ENCODE measurements at places on chromosomes 6 and 20. TPM values are rescaled to one million over a fixed set of nuclear protein-coding genes. Genes with fewer than 3 reads are reported as not detected.

The LST1 gene
- total RNA-seq, result 1.7 TPM

The TGM3 gene
- total RNA-seq, result not detected

The TOMM34 gene
- total RNA-seq, result 41.3 TPM

- no peak for DNase-seq
- no peak overlapping the region for H3K27ac ChIP-seq
- H3K36me3 ChIP-seq, result no peaks in the 10 kb centered on the region
- no peaks in the 10 kb centered on the region for H3K4me1 ChIP-seq
- H3K27me3 ChIP-seq, result peaks cover 15% of the 10 kb centered on the region
Measured at GRCh38 chr6:111220383-111221031, 133.2 kb downstream of the SLC16A10 start.

DNA sequence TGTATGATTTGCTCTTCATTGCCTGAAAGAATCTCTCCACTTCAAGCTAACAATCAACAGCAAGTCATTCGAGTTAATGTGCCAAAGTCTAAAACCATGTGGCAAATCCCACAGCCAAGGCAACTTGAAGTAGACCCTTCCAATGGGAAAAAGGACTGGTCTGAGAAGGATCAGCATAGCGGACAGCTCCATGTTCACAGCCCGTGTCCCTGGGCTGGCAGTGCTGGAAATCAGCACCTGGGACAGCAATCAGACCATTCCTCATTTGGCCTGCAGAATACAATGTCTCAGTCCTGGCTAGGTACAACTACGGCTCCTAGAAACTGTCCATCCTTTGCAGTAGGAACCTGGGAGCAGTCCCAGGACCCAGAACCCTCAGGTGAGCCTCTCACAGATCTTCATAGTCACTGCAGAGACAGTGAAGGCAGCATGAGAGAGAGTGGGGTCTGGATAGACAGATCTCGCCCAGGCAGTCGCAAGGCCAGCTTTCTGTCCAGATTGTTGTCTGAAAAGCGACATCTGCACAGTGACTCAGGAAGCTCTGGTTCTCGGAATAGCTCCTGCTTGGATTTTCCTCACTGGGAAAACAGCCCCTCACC is 1.1 kb downstream of the GJA10 start:
- 0 out of 2 replicates have a peak, but pooled peaks cover 4% of the 10 kb centered on the region for H3K4me1 ChIP-seq
- no peak overlapping the region for H3K27ac ChIP-seq
- peaks cover 14% of the 10 kb centered on the region for H3K27me3 ChIP-seq
- H3K4me3 ChIP-seq, result no peak overlapping the region

DNA sequence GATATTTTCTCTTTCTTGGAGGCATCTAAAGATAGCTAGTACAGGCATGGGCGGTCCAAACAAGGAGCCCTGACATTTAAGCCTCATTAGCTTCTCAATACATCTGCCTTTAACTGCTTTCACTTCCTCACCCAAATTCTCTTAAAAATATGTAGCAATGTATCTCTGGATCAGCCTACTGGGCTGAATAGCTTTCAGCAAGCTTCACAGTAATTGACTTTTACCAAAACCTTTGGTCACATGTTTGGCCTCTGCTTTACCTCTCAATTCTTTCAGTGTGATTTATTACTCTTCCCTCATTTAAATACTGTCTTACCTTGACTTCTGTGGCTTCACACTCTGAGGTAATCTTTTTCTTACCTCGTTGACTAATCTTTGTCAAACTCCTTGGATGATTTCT is 1618.1 kb downstream of the GRIK2 start:
- no peaks in the 10 kb centered on the region for H3K27me3 ChIP-seq
- no peak overlapping the region for H3K27ac ChIP-seq
- H3K4me1 ChIP-seq, result no peaks in the 10 kb centered on the region

- no peaks in the 10 kb centered on the region for H3K36me3 ChIP-seq
- no peak for DNase-seq
- no peak overlapping the region for H3K4me3 ChIP-seq
- H3K27ac ChIP-seq, result no peak overlapping the region
Measured at GRCh38 chr6:23728707-23729106, 397.3 kb upstream of the NRSN1 start.
